ENCODE measurements at places on chromosomes 2 and 18.

- no peak for DNase-seq
These were observed 82.5 kb upstream of the GAREM1 start for GRCh38 chr18:32553174-32553573.

DNA sequence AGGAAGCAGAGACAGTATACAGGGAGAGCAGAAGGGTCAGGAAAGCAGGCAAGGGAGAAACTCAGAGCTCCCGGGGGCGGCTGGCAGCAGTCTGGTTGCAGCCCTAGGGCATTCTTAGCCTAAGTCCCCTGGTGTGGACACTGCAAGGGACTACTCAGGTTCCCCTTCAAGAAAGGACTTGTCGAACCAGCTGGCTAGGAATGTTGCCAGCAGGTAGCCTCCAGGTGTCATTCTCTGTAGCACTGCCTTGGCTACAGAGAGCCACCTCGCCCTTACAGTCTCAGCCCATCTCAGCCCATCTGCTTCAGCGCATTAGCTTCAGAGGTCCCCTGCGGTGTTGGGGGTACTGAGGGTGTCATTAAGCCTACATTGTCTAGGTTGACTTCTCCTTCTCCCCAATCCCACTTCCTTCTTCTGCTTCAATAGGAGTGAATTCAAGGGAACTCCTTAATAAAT lies 11.3 kb upstream of the TMSB10 start:
- DNase-seq = no peak

GRCh38 chr18:32104516-32104915 lies 12.8 kb downstream of the RNF138 start:
- DNase-seq = no peak

GRCh38 chr2:178315488-178315948 lies 121.2 kb downstream of the OSBPL6 start:
- no peak for DNase-seq

GRCh38 chr2:126765395-126765794 lies 109.4 kb downstream of the GYPC start:
- DNase-seq = no peak

GRCh38 chr2:240960309-240960970 lies 38.0 kb upstream of the SNED1 start:
- no peak for DNase-seq

DNA sequence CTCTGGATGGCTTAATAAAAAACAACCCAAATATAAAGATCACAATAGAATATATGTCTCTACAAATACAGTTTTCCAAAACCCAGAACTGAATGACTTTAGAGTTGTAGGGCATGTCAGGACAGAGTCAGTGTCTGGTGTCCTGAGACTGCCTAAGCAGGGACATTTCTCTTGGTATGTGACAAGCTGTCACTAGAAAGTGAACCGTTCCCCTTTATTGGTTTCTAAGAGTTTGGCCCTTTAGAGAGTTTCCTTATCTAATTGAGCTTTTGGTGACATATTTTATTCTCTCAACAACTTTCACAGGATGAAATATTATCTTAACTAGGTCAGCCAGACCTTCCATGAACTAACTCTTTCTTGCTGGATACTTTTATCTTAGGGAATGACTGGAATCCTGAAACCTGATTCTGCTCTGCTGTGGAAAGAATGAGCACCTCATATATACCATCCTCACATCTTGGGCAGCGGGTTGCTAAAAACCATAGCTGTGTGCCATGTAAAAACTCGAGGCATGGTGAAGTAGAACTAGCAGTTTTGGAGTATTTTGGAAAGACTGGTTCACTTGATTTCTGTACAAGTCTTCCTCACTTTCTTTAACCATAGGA lies 54.8 kb downstream of the CAVIN2 start:
- no peak for DNase-seq

DNA sequence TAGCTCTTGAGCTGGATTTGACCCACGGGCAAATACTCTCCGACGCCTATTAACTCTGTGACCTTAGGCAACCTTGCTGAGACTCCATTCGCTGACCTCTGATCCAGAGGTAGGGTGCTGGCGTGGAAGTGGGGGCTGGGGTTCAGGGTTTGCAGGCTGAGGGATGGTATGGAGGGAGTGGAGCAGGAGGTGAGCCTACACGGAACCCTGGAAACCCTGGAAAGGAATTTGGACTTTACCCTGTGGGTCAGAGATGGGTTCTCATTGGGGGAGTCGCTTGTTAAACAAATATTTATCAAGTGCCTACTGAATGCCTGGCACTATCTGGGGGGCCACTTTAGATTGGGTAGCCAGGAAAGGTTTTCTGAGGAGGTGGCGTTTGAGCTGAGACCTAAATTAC lies 58.2 kb upstream of the FZD7 start:
- DNase-seq = no peak

DNA sequence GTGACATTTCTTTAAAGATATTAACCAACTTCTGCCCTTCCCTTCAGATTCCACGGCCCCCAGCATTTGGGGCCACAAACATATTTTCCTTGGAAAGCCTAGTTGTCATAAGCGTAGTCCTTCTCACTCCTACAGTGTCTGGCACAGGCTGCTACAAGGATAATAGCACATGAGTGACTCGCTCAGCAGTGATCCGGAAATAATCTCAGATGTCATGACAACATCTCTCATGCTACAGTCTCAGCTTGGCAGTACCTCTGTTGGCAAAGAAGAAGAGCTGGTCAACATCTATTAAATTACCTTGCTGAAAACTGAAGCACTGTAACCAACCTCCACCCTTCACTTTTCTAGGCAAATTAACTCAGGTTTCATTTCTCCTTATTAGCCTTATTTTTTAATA lies 351.7 kb downstream of the RAD51AP2 start:
- DNase-seq = no peak

DNA sequence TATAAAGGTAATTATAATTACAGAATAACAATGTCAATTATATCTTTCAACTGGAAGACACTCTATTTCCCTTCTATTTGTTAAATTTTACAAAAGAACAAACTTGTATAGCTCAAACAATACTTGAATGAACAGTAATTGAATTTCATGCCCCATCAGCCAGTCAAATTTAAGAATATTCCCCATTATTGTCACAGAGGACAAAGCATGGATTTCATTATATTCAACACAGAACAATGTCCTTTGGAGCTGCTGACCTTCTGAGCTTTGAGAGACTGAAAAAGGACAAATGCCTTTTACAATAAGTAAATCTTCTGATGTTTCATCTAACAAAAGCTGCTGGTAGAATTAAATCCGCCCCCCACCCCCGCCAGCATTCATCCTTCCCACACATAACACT lies 187.5 kb upstream of the MC4R start:
- DNase-seq = no peak

DNA sequence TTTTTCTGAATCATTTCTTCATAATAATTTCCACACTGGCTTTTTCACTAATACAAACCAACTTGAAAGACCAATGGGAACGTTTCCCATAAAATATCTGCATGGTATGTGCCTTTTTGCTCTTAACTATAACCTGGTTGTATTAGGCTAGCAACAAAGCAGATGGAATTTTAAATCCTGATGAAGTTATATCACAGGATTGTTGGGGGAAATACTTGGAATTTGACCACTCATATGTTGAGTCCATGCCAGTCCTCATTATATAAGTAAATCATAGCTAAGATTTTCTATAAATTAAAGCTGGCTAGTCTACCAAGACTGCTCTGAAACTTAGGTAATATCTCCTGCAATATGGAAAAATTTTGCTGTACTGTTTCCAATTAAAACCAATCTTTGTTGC lies 99.5 kb downstream of the TANC1 start:
- no peak for DNase-seq

DNA sequence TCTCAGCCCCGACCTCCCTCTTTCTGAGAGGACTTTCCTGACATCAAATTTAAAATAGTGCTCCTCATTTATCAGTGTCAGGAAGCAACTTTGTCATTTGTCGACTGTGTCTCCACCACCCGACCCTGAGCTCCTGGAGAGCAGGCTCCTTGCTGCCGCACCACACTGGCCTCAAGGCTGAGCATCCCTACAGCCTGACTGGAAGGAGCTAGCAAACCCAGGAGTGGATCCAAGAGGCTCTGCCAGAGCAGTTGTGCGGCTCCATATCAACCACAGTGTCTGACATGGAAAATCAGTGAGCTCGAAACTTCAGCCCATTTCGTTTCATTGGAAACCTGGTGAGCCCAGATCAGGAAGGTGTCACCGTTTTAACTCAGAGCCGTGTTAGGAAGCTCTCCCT lies 125.2 kb downstream of the PTGR3 start:
- no peak for DNase-seq

DNA sequence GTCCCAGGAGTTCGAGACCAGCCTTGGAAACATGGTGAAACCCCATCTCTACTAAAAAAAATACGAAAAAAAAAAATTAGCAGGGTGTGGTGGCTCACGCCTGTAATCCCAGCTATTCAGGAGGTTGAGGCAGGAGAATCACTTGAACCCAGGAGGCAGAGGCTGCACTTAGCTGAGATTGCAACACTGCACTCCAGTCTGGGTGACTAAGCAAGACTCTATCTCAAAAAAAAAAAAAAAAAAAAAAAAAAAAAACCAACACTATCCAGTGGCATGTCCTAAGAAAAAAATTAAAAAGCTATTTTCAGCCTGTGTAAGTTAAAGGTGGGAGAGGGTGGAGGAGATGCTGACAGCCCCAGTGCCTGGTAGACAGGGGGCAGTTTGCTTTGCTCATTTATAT lies 32.2 kb upstream of the REL start:
- no peak for DNase-seq

GRCh38 chr2:51997571-51997970 lies 965.6 kb upstream of the NRXN1 start:
- DNase-seq = no peak

DNA sequence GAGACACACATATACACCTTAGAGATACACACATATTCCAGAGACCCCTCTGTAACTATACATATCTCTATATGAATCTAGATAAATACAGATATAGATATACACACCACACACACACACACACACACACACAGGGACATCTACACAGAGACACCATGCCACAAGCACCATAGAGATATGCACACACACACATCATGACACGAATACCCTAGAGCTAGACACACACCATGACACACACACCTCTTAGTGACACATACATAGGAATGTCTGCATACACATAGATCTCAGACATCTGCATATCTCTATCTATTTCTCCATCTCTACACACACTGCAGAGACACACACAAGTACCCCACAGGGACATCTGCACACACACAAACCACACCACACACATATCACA lies 270.0 kb downstream of the CYRIA start:
- DNase-seq = no peak

GRCh38 chr2:96320728-96321622 lies 4.1 kb upstream of the ITPRIPL1 start:
- peak; percentile 52 for DNase-seq

DNA sequence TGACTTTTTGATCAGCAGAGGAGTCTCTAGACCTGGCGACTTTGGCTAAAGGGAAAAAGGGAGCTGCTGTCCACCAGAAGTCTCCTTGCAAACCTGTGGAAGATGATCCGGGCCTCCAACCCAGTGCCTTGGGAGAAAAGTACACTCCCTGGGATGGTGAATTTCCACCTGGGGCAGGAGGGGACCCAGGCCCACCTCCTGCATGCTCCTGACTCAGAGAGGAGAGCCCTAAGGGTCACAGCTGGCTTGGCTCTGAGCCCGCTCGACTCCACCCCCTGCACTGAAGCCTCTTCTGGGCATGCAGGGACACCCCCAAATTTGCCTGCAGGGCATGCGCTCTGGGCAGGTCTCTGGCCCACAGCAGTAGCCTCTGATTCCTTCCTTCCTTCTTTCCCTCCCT lies 66.5 kb downstream of the PDCL3 start:
- no peak for DNase-seq
